ENCODE measurements at places on chromosomes 11 and 22.

- peak; percentile 37 for DNase-seq
Observed at GRCh38 chr11:72576243-72576595, 98.0 kb downstream of the PDE2A start.

GRCh38 chr11:47589977-47590861 lies 3.7 kb downstream of the FAM180B start:
- DNase-seq: no peak

GRCh38 chr22:42343121-42343454 lies 72.6 kb upstream of the TCF20 start:
- no peak for DNase-seq

DNA sequence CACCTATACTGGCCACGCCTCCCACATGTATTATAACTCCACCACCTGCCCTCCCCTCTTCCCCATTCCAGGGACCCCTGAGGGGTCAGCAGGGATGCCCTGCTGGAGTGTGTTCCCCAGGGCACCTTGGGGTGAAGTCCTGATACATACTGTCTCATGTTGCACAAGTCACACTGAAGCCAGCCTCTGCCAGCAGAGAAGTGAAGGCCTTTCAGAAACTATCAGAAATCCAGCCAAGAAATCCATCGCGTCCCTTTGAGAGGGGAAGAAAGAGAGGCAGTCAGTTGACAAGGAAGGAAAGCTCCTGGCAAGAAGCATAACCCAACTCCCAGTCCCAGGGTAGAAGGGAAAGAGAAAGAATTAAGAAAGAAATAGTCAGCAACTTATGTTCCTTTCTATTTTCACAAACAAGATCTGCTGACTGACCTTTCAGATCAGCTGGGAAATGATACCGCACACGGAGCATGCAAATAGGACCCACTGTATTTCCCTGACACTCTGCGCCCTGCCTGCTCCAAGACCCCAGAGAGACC lies 45.2 kb downstream of the SC5D start:
- no peak for DNase-seq

GRCh38 chr22:41367039-41367679 lies 14.6 kb upstream of the TEF start:
- peak; percentile 96 for DNase-seq

DNA sequence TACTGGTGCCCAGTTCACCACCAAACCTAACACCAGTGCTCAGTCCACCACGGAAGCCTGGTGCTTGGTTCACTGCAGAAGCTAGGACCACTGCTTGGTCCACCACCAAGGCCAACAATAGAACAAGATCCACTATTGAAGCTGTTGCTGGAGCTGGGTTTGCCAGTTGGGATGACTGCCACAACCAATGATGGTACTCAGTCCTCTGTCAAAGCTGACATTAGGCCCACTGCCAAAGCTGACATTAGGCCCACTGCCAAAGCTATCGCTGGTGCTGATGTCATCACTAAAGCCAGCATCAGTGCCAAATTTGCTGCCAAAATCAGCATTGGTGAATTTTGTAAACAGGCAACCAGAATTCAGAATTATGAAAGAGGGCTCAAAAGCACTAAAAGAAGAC lies 1850.2 kb upstream of the RAG2 start:
- DNase-seq: no peak

- DNase-seq: no peak
Observed at GRCh38 chr11:46850829-46851380, 4.8 kb upstream of the CKAP5 start.

GRCh38 chr11:1567052-1567720 lies 4.9 kb downstream of the DUSP8 start:
- no peak for DNase-seq
